ENCODE measurements at places on chromosomes 3 and 15.

DNA sequence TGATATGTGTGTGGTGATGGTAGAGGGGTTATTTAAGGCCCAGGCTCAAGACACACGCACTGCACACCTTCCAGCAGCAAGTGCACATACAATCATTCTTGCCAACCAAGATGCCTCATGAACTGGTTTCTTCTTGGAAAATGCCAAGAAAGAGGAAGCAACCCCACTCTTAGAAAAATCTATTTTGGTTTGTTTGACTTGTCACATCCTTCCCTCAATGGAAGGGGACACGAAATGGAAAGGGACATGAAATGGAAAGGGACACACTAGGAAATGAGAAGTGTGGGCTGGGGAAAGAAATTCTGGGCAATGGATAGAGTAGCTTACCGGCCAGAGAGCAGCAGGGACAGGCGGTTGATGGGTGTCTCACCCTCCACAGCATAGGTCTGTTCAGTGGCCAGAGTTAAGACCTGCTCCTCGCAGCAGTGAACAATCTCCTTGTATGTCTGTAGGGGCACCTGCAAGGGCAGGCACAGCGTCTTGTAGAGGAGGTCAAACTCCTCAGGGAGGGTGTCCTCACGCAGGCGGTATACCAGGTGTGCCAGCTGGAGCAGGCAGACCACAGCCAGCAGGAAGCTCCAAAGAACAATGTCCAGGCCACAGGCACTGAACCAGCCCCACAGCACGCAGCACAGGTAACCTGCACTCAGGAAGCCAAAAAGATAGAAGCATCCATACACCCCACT, 640 bp downstream of the POPDC2 start:
- no peaks in the 10 kb centered on the region for H3K36me3 ChIP-seq
- no peak overlapping the region for H3K27ac ChIP-seq
- no peaks in the 10 kb centered on the region for H3K27me3 ChIP-seq
- H3K4me1 ChIP-seq: peaks cover 10% of the 10 kb centered on the region
- no peak overlapping the region for H3K4me3 ChIP-seq

- H3K27ac ChIP-seq: no peak overlapping the region
- no peaks in the 10 kb centered on the region for H3K4me1 ChIP-seq
- no peak overlapping the region for H3K4me3 ChIP-seq
- DNase-seq: no peak
- H3K36me3 ChIP-seq: no peaks in the 10 kb centered on the region
Measured at GRCh38 chr3:192684151-192684550, 43.2 kb downstream of the FGF12 start.

GRCh38 chr15:34855413-34855812, 60.1 kb upstream of the ACTC1 start:
- no peaks in the 10 kb centered on the region for H3K27me3 ChIP-seq
- H3K27ac ChIP-seq: no peak overlapping the region
- H3K36me3 ChIP-seq: peaks cover 43% of the 10 kb centered on the region
- peaks cover 14% of the 10 kb centered on the region for H3K4me1 ChIP-seq
- peak; percentile 62 for DNase-seq
- H3K4me3 ChIP-seq: no peak overlapping the region

GRCh38 chr3:175743733-175744400, 884.7 kb downstream of the NAALADL2 start:
- peak; percentile 49 for DNase-seq
- H3K27ac ChIP-seq: peak overlapping the region; percentile 10
- no peak overlapping the region for H3K4me3 ChIP-seq
- H3K4me1 ChIP-seq: peaks cover 22% of the 10 kb centered on the region
